Stimulated activated CD4-positive, alpha-beta T cell treated with anti-CD3 and anti-CD28 coated beads, Interleukin-4, amount 100 ng/mL, for 4 hours (primary cell): ENCODE measurements at places on chromosomes 6 and 20.

DNA sequence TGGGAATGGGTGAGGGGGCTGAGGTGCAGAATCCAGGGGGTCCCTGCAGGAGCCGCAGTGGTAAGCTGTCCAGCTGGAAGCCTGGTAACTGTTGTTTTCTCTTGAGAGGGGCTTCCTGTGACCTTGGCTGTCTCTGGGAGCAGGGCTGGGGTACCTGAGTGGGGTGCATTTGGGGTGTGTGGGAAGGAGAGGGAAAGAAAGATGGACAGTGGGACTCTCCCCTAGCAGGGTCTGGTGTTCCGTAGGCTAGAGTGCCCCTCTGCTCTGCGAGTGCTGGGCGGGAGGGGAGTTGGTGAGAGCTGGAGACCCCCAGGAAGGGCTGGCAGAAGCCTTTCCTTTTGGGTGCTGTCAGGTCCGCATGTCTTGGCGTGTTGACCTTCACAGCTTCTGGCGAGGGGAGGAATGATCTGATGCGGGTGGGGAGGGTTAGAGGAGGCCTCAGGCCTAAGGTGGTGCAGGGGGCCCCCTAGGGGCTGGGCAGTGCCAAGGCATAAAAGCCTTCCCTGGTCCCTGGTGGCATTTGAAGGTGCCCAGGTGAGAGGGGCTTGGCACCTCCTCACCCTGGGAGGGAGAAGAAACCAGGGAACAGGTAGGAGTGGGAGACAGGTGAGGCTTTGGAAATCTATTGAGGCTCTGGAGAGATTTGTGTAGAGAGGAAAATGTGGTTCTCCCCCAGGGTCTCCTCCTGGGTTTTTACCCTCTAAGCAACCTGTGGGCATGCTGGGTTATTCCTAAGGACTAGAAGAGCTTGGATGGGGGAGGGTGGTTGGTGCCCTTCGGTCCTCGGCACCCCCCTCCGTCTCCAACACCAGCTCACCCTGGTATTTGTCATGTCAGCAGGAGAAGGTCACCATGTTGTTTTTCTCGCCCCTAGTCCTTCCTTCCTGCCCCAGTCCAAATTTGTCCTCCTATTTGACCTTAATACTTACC, 3.3 kb downstream of the VEGFA start:
- peak; percentile 45 for DNase-seq

GRCh38 chr6:63897459-63897858, 261.9 kb downstream of the PHF3 start:
- no peak for DNase-seq

- no peak for DNase-seq
Observed at GRCh38 chr20:47411161-47411560, 54.7 kb upstream of the ZMYND8 start.

DNA sequence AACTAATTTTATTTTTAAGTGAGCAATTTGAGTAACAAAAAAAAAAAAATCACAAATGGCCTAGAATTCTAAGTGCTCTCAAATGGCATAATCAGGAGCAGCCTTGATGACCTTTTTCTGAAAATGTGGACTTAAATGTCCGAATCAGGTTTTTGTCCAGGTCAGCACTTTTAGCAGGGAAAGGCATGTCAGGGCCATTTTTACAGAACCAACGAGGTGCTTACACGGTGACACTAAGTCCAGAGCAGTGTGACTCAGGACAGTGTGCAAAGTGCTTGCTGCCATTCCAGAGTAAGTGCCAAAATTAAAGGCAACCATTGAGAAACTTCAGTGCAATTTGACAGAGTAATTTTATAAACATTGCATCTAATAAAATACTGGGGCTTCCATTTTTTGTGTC, 127.8 kb downstream of the KIF16B start:
- no peak for DNase-seq

GRCh38 chr6:148311966-148312669, 30.5 kb upstream of the SASH1 start:
- DNase-seq, result no peak

DNA sequence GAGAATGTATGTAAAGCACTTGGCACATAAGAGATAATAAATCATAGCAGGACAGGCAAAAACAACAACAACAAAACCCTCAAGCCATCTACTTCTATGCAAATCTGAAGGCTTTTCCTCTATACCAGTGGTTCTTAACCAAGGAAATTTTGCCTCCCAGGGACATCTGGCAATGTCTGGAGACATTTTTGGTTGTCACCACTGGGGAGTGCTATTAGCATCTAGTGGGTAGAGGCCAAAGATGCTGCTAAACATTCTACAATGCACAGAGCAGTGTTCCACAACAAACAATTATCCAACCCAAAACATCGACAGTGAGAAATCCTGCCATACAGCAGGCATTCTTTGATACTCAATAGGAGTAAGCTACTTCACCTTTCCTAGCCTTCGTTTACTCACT, 28.2 kb downstream of the NDRG3 start:
- DNase-seq, result no peak

- no peak for DNase-seq
Observed at GRCh38 chr20:48897305-48898010, 24.1 kb upstream of the ARFGEF2 start.

DNA sequence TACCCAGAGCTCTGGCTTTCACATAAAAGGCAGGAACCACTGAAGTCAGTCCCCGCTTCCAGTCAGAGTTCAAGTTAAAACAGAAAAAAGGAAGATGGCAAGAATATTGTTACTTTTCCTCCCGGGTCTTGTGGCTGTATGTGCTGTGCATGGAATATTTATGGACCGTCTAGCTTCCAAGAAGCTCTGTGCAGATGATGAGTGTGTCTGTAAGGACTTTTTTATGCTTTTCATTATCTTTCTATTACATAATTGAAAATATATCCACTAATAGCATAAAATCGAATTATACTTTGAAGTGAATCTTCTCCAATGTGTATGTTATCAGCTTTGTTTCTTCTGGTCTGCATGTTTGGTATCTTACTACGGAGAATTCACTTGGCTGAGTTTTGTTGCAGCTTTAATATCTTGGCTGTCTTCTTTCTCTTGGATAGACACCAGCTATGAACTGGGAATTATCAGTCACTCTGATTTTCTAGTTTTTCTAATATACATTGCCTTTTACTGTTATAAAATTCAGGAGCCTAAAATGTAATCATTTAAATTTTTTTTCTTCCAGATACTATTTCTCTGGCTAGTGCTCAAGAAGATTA, at the start of gene OTOR:
TSS of gene OTOR (plus strand) at position 51 of the 593 bp plus-strand sequence. CDS start at position 95, 44 bp downstream.
- DNase-seq, result no peak
